ENCODE measurements at places on chromosomes 5 and 9. TPM values are rescaled to one million over a fixed set of nuclear protein-coding genes. Genes with fewer than 3 reads are reported as not detected.

DNA sequence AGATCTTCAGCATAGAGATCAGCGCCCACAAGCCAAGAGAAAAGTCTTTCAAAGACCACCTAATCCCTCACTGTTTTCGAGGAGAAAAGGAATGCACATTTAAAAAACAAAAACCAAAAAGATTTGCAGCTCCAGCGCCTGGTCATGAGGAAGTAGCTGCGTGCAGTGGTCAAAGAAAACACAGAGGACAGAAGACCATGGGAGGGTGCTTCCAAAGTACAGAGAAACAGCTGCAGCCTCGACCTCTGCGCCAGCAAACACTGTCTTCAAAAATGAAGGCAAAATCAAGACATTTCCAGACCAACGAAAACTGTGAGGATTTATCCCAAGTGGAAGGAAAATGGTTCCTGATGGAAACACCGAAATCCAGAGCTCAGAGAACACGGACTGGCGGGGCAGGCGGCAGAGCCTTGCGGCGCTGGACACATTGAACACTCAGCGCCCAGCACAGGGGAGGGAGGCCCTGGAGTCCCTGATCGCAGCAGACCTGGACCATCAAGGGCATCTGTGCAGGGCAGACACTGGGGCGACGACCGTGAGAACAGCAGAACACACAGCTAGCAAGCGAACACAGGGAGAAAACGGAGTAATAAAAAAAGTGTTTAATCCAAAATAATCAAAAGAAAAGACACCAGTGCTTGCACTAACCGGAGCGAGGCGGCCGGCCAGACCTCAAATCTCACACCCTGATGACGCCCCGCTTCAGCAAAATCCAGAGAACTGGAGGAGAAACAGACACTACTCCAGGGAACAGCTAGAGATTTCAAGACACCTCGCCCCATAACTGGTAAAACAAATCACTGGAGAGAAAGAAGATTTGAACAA is 12.6 kb upstream of the SLC12A7 start:
- no peak for DNase-seq
- H3K4me3 ChIP-seq = no peak overlapping the region
- H3K4me1 ChIP-seq = peaks cover 11% of the 10 kb centered on the region

DNA sequence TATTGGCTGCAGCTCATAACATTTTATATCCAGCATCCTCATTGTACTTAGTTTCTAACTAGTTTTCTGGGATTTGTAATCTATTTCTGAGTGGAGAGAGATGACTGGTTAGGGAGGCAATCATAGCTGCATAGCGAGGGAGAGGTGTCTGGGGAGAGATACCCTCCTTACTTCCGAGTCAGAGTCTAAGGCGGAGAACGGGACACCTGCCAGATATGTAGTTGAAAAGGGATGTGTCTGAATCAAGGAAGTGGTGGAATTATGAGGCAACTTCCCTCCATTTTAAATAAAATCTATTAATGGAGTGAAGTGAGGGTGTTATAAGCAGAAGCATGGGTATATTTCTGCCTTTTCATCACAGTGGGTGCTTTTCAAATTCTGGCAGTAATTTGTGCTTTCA is 126.5 kb downstream of the MAST4 start:
- H3K27me3 ChIP-seq = no peaks in the 10 kb centered on the region
- no peak overlapping the region for H3K4me3 ChIP-seq
- H3K4me1 ChIP-seq = no peaks in the 10 kb centered on the region
- H3K36me3 ChIP-seq = no peaks in the 10 kb centered on the region
- DNase-seq = no peak

DNA sequence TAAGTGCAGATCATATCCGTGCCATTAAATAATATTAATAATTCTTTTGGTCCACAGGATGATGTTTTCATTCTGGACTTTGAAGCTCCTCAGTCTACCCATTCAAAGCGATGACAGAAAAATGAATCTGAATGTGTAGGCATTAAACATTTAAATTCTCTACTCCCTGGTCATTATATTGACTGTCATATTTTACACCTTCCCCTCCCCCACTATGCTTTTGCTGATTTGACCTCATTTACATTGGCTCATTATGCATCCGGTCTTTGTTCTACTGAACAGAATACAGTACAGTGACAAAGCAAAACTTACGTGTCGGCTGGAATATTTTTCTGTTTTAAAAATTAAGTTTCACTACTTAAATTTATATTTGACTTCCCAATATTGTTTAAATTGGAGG is 289.7 kb upstream of the TMEM161B start:
- H3K27me3 ChIP-seq = no peaks in the 10 kb centered on the region
- no peak overlapping the region for H3K27ac ChIP-seq
- no peak overlapping the region for H3K4me3 ChIP-seq

DNA sequence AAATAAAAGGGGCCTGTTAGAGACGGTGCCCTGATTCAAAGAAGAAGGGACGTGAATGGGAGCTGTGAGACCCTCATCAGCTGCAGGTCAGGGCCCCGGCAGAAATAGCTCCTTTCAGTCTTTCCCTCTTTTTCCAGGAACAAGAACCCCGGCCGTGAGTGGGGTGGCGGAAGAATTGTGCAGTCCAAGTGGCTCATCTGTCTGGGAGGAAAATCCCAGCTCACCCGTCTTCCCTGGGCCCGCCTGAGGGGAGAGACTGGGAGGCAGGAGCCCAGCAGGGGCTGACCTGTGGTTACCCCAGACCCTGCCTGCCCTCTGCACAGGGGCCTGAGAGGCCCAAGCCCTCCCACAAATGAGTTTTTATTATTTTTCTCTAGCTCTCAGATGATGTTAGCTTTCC is 24.8 kb upstream of the CSF1R start:
- no peaks in the 10 kb centered on the region for H3K27me3 ChIP-seq
- H3K27ac ChIP-seq = peak overlapping the region; percentile 6
- H3K4me1 ChIP-seq = peaks cover 9% of the 10 kb centered on the region
- no peak for DNase-seq

DNA sequence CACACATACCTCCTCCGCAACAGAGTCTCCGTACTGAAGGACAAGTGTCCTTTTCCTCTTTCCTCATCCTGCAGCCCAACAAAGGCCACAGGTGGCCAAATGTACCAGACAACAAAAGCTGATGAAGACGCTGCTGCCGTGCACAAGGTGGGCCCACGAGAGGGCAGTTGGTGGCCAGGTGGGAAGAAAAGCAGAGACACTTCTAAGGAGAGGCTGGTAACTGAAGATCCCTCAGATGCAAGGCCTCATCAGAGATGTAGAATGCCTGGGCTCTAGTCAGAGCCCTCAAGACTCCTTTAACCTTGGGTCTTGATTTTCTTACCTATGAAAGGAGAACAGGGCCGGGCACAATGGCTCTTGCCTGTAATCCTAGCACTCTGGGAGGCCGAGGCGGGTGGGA is 75.7 kb downstream of the NRG2 start:
- H3K36me3 ChIP-seq = no peaks in the 10 kb centered on the region
- H3K4me1 ChIP-seq = no peaks in the 10 kb centered on the region
- no peak overlapping the region for H3K27ac ChIP-seq
- no peaks in the 10 kb centered on the region for H3K27me3 ChIP-seq

DNA sequence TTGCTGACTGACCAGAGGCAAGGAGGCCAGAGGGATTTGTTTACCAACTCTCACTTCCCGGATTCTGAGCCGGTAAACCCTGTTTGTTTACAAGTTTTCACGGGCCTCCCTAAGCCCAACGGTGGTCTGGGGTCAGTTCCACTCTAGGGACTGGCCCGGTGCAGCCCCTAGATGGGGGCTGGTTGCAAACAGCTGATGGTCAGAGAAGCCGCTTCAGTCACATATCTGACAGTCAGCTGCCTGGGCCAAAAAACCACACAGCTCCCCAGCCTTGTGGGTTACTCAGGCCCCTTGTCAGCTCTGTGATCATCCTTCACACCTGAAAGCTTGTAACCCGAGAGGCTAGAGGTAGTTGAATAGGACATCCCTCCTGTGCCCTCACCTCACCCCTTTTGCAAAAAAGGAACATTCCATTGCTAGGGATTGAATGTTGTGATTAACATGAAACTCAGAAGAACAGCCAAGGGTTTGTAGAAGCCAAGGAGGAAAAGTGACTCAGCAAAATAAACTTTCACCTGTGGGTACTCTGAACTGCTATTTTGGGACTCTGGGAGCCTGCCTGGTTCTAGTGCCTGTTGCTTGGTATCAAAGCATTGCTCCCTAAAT is 40.4 kb downstream of the SAR1B start:
- no peak overlapping the region for H3K4me3 ChIP-seq
- H3K27me3 ChIP-seq = no peaks in the 10 kb centered on the region
- DNase-seq = no peak
- H3K27ac ChIP-seq = no peak overlapping the region
- no peaks in the 10 kb centered on the region for H3K36me3 ChIP-seq
- H3K4me1 ChIP-seq = peaks cover 8% of the 10 kb centered on the region

DNA sequence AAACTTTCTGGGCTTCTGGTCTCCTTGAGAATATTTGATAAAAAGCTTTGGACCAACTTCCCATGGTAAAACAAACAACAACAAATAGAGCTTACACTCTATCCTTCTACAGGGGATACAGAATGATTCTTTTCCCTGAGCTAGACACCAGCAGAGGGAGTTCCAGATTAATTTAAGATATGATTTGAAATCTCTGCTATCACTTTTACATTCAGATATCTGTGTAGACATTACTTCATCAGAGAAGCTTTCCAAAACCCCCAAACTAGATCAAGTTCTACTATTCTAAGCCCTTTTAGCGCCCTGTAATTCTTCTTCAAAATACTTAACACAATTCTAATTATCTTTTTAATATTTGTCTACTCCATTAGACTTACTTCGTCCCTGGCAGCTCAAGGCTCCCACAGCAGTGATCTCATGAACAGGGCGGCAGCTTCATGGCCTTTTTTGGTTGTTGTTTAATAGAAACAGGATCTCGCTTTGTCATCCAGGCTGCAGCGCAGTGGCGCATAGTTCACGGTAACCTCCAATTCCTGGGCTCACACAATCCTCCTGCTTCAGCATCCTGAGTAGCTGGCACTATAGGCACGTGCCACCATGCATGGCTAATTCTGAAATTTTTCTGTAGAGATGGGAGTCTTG is 955 bp upstream of the GALNT12 start:
- H3K27me3 ChIP-seq = no peaks in the 10 kb centered on the region
- H3K4me3 ChIP-seq = no peak overlapping the region
- peak overlapping the region; percentile 53 for H3K27ac ChIP-seq
- peaks cover 29% of the 10 kb centered on the region for H3K4me1 ChIP-seq
- no peaks in the 10 kb centered on the region for H3K36me3 ChIP-seq

DNA sequence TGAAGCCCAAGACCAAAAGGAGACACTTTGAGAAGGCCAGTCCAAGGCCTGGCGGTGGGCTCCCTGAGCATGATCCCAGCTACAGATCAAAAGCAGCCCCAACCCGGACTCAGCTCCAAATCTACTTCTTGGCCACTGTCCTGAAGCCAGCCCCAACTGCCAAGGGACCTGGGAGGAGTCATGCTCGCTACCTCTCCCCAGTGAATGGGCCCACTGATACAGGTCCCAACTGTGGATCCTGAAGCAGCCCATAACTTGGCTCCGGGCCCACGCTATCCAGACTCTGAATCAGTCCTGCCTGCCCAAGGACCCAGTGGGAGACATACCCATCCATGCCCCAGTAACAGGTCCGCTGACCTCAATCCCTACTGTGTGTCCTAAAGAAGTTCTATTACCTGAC is 1545.3 kb upstream of the C9orf72 start:
- DNase-seq = no peak
- no peak overlapping the region for H3K27ac ChIP-seq
- no peaks in the 10 kb centered on the region for H3K4me1 ChIP-seq

DNA sequence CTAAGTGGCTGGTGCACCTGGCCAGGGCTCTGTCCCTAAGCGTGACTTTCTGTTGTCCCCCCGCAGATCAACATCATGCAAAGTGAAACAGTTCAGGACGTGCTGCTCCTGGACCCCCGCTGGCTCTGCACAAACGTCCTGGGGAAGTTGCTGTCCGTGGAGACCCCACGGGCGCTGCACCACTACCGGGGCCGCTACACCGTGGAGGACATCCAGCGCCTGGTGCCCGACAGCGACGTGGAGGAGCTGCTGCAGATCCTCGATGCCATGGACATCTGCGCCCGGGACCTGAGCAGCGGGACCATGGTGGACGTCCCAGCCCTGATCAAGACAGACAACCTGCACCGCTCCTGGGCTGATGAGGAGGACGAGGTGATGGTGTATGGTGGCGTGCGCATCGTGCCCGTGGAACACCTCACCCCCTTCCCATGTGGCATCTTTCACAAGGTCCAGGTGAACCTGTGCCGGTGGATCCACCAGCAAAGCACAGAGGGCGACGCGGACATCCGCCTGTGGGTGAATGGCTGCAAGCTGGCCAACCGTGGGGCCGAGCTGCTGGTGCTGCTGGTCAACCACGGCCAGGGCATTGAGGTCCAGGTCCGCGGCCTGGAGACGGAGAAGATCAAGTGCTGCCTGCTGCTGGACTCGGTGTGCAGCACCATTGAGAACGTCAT is 19.7 kb upstream of the CTSL start:
- peak; percentile 82 for DNase-seq
- no peaks in the 10 kb centered on the region for H3K4me1 ChIP-seq
- H3K27me3 ChIP-seq = no peaks in the 10 kb centered on the region
- H3K4me3 ChIP-seq = no peak overlapping the region
- no peaks in the 10 kb centered on the region for H3K36me3 ChIP-seq
- H3K27ac ChIP-seq = no peak overlapping the region

DNA sequence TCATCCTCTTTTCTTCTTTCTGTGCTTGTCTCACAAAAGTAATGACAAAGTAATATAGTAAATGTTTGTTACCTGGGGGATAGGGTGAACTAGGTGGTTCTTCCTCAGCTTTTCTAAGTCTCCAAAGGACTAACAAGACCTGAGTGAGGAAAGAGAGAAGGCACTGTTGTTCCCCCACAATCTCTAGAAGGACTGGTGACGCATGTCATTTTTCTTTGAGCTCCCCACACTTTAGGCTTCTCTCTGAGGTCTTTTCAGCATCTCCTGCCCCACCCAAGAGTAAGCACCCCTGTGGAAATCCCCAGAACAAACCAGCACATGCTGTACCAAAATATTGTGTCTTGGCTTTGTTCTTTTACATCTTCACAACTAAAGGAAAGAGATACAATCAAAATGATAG is 2.4 kb upstream of the IL7R start:
- H3K27ac ChIP-seq = peak overlapping the region; percentile 63
- no peaks in the 10 kb centered on the region for H3K36me3 ChIP-seq
- H3K4me3 ChIP-seq = no peak overlapping the region
- no peaks in the 10 kb centered on the region for H3K27me3 ChIP-seq

- H3K27ac ChIP-seq = no peak overlapping the region
- no peaks in the 10 kb centered on the region for H3K36me3 ChIP-seq
- no peak for DNase-seq
- no peaks in the 10 kb centered on the region for H3K27me3 ChIP-seq
- no peaks in the 10 kb centered on the region for H3K4me1 ChIP-seq
Measured at GRCh38 chr9:101354143-101354764, 30.6 kb downstream of the BAAT start.

- H3K27me3 ChIP-seq = no peaks in the 10 kb centered on the region
- H3K4me1 ChIP-seq = peaks cover 22% of the 10 kb centered on the region
- H3K36me3 ChIP-seq = no peaks in the 10 kb centered on the region
- no peak for DNase-seq
- no peak overlapping the region for H3K4me3 ChIP-seq
Measured at GRCh38 chr5:171984748-171985419, 21.6 kb downstream of the FBXW11 start.

GRCh38 chr9:87592554-87593358 is 95.1 kb downstream of the DAPK1 start:
- no peaks in the 10 kb centered on the region for H3K36me3 ChIP-seq
- H3K27me3 ChIP-seq = no peaks in the 10 kb centered on the region
- no peak overlapping the region for H3K4me3 ChIP-seq
- H3K4me1 ChIP-seq = peaks cover 12% of the 10 kb centered on the region

GNPDA1 gene
- 25.3 TPM for total RNA-seq

NEK6 gene
- total RNA-seq = 44.4 TPM

NAA35 gene
- 20.1 TPM for total RNA-seq

PCDHA9 gene
- 0.25 TPM for total RNA-seq

SMIM33 gene
- total RNA-seq = not detected

KCNV2 gene
- total RNA-seq = not detected

All from vagina (tissue), 2 donors.